ENCODE measurements at places on chromosomes 3 and 15. TPM values are rescaled to one million over a fixed set of nuclear protein-coding genes. Genes with fewer than 3 reads are reported as not detected.

SEC62 gene
- total RNA-seq: 21.5 TPM

SPINK8 gene
- total RNA-seq: not detected

CDCP1 gene
- total RNA-seq: 37.9 TPM

SQOR gene
- total RNA-seq: 160 TPM

PLSCR2 gene
- total RNA-seq: not detected

EXD1 gene
- total RNA-seq: not detected

ADAMTS9 gene
- total RNA-seq: 0.28 TPM

PDIA3 gene
- total RNA-seq: 213 TPM

PCLAF gene
- 31.2 TPM for total RNA-seq

BCHE gene
- total RNA-seq: 0.92 TPM

FANCD2OS gene
- 2.3 TPM for total RNA-seq

SLC30A4 gene
- 3.8 TPM for total RNA-seq

ROPN1B gene
- total RNA-seq: not detected

CHSY1 gene
- total RNA-seq: 22.3 TPM

FRG2C gene
- not detected for total RNA-seq

POPDC2 gene
- 0.65 TPM for total RNA-seq

ZNF662 gene
- 0.35 TPM for total RNA-seq

UBAP1L gene
- 0.35 TPM for total RNA-seq

GXYLT2 gene
- total RNA-seq: 10.7 TPM

EFCAB12 gene
- total RNA-seq: not detected

MNS1 gene
- 0.85 TPM for total RNA-seq

STIMATE gene
- 11.9 TPM for total RNA-seq

GOLGA6L7 gene
- total RNA-seq: not detected

MEX3B gene
- total RNA-seq: 2.0 TPM

HYPK gene
- 20.7 TPM for total RNA-seq

TMC3 gene
- not detected for total RNA-seq

LARP6 gene
- 6.0 TPM for total RNA-seq

HRG gene
- total RNA-seq: not detected

HESX1 gene
- not detected for total RNA-seq

IL17RD gene
- 6.1 TPM for total RNA-seq
